ENCODE measurements at places on chromosomes 13 and 19.
A peak's percentile ranks its signal among the peaks of the same experiment; 100 is the strongest.

DNA sequence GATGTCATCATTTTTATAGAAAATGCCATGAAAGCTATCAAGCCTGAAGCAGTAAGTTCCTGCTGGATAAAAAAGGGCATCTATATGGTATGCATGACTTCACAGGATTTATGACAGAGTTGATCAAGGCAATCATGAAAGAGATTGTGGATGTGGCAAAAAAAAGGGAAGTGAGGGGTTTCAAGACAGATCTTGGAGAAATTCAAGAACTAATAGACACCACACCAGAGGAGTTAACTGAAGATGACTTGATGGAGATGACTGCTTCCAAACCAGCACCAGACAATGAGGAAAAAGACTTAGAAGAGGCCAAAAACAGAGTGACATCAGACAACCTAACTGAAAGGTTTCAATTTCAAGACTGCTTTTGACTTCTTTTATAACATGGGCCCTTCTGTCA lies 691.1 kb upstream of the SLC10A2 start:
- DNase-seq: no peak

- peak; percentile 90 for DNase-seq
Measured at GRCh38 chr19:53867225-53868090, at the start of gene MYADM. Gene MYADM, plus strand, starts transcription at chr19:53867883. Its CDS starts 5,647 bp downstream, at chr19:53873530.

DNA sequence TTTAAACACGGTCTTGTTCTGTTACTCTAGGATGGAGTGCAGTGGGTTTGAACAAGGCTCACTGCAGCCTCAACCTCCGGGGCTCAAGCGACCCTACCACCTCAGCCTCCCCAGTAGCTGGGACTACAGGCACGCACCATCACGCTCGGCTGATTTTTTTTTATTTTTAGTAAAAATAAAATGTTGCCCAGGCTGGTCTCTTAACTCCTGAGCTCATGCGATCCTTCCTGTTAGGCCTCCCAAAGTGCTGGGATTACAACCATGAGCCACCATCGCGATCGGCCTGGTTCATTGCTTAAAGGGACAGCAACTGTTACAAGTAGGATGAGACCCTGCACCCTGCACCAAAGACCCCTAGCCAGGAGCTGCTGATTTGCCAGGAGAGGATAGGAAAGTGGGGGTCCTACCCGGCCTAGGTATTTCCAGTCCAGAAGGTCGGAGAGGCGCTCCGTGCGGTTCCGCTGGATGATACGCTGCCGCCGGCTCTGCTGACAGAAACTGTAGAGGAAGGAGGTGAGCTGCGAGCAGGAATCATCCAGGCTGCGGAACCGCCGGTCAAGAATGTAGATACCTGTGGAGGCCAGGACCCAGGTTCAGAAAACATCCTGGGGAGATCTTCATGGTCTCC lies 5.1 kb downstream of the FTL start:
- no peak for DNase-seq

- no peak for DNase-seq
Measured at GRCh38 chr19:34713262-34713637, 20.8 kb upstream of the ZNF181 start.

DNA sequence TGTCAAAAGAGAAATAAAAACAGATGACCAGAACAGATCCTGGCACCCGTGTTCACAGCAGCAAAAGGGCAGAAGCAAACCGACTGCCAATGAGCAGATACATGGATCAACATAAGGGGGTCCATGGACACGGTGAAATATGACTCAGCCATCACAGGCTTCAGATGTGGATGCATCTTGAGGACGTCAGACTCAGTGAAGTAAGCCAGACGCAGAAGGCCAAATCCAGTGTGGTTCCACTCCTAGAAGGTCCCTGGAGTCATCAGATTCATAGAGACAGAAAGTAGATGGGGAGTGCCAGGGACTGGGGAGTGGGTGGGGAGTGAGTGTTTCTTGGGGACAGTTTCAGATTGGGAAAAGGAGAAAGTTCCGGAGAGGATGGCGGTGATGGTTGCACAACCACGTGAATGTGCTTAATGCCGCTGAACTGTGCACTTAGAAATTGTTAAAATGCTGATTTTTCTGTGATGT lies 28.8 kb upstream of the SEMA6B start:
- DNase-seq: no peak

- no peak for DNase-seq
Measured at GRCh38 chr19:28074773-28075172, 1138.2 kb downstream of the UQCRFS1 start.

GRCh38 chr19:48635966-48636858 lies 967 bp downstream of the DBP start:
- no peak for DNase-seq

- DNase-seq: no peak
Measured at GRCh38 chr13:110759710-110760109, 46.2 kb downstream of the ING1 start.

DNA sequence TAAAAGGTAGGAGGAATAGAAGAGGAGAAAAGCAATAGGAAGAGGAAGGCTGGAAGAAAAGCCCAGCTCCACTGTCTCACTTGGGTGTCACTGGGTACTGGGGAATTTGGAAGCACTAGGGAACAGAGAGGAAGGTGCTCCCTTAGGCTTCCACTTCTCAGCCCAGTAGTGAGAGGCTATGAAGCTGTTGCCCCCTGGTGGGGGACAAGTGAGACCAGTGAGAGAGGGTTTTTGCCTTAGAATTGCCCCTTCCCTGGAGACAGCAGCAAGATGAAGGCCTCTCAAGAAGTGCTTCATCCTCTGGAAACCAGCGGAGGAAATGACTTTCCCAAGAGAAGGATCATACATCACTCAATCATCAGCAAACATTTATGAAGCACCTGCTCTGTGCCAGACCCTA lies 4.7 kb upstream of the ZNF606 start:
- DNase-seq: no peak

GRCh38 chr13:24348797-24349515 lies 39.6 kb downstream of the C1QTNF9 start:
- DNase-seq: peak; percentile 96

- no peak for DNase-seq
Measured at GRCh38 chr13:79528759-79529191, 47.8 kb downstream of the NDFIP2 start.

DNA sequence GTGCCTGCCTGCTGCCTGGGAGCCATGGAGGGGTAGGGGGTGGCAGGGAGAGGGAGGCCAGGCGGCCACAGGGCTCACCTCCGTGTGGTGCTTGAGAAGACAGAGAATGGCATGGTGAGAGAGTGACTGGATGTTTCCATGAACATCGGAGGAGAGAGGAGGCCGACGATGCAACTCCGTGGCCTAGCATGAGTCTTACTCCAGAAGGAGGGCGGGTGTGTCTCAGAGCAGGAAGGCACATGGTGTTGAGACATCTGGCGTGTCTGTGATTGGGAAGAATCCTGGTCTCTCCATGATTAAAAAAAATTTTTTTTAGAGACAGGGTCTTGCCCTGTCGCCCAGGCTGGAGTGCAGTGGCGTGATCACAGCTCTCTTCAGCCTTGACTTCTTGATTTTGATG lies 5.1 kb downstream of the IRGC start:
- no peak for DNase-seq

GRCh38 chr13:110391273-110391672 lies 84.2 kb downstream of the COL4A2 start:
- DNase-seq: no peak

GRCh38 chr13:111225810-111226546 lies 94.5 kb upstream of the TEX29 start:
- DNase-seq: no peak

DNA sequence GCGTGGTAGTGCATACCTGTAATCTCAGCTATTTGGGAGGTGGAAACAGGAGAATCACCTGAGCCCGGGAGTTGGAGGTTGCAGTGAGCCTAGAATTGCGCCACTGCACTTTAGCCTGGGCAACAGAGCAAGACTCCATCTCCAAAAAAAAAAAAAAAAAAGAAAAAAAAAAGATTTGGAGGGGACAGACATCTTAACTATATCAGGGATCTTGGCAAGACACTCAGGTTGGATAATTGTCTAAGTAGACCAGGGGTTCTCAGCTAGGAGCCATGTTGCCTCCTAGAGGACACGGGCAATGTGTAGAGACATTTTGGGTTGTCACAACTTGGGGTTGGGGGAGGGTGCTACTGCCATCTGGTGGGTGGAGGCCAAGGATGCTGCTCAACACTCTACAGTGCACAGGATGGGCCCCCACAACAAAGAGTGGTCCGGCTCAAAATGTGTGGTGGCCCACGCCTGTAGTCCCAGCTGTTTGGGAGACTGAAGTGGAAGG lies 1.9 kb upstream of the ZNF580 start:
- DNase-seq: no peak

DNA sequence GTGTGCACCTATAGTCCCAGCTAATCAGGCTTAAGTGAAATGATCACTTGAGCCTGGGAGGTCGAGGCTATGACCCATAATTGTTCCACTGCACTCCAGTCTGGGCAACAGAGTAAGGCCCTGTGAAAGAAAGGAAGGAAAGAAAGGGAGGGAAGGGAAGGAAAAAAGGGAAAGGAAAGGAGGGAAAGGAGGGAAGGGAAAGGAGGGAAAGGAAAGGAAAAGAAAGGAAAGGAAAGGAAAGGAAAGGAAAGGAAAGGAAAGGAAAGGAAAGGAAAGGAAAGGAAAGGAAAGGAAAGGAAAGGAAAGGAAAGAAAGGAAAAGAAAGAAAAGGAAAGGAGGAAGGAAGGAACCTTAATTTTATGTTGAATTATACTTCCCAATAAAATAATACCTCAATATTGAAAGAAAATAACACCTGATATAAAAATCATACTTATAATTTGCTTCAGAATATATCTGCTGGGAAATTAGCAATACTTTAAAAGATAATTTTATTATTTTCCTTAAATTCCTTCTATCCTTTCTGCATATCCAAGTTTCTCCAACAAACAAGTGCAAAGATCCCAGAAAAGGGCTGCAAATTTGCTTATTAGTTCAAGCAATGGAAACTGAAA lies 177.3 kb downstream of the KLF12 start:
- DNase-seq: no peak

DNA sequence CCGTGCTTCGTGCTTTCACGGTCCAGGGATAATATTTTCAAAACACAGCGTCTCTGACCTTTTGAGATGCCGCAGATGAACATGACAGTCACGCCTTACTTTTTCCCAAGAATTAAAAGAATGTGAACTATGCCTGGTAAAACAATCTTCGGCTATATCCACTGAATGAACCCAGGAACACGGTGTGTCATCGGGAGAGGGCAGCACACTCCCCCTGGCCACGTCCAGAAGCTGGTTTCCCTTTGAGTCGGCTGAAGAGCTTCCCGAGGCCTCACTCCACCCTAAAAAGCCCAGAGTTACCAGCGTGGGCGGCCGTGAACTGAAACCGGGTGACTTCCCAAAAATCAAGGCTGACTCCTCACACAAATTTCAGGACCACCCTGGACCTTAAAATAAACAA lies 22.9 kb upstream of the SHISA2 start:
- no peak for DNase-seq

- no peak for DNase-seq
Measured at GRCh38 chr13:74667656-74668203, 533.5 kb upstream of the KLF12 start.

DNA sequence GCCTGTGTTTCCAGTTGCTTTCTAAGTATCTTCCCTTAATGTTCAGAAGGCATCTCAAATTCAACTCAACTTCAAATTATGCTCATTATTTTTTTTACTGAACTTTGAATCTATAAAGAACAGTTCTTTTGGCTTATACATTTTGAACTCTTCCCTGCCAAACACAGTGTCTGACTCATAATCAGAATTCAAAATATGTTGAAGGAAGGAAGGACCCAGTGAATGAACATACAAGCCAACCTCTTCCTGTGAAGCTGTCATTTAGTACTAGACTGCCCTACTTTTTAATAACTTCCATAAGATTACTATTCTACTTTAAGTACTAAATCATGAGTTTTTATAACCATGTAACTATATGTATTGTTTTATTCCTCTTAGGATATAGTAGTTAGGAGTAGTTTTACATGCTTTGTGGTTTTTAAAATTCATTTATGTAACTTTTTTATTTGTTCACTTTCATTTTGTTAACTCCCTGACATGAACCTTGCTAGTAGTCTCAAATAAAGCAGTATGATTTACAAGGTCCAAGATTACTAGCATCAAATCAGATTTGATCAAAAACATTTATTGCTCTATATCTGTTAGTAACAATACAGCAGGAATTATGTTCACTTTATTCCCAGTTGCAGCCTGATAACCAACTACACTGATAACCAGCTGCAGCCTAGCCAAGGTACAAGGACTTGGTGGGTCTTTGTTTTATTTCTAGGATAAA lies 6.4 kb downstream of the NUDT15 start:
- no peak for DNase-seq

DNA sequence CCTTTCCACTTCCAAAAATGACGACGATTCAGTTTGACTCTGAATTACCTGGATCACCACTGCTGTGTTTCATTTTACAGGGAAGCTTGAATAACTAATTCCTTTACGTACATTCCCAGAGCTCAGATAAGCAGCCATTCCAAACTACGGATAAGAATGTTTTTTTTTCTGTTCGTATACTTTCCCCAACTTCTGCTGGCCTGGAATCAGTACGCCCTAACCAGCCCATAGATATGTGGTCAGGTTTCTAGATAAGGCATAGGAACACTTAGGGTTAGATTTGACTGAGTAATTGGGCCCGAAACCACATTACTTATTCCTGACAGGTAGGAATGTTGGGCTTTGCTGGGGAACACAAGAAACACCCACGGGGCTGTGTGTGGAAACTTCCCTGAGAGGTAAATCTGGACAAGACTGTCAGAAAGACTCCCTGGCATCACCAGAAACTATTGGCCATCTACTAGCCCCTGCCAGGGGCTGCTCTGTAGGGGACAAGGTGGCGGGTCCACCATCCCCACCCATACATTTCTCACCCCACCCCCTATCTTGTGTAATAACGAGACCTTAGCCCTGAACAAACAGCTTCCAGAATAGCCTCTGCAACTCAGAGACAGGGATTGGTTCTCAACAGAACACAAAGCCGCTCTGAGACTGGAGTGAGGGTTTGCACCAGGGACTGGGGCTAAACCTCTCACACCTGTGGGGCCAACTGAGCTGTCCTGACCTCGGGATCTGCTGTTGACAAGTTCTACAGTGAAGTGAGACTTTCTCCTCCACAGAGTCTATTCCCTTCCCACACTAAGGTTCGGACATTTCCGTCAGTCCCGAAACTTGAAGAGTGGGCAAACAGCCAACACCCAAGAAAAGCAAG lies 15.6 kb downstream of the RHPN2 start:
- no peak for DNase-seq

DNA sequence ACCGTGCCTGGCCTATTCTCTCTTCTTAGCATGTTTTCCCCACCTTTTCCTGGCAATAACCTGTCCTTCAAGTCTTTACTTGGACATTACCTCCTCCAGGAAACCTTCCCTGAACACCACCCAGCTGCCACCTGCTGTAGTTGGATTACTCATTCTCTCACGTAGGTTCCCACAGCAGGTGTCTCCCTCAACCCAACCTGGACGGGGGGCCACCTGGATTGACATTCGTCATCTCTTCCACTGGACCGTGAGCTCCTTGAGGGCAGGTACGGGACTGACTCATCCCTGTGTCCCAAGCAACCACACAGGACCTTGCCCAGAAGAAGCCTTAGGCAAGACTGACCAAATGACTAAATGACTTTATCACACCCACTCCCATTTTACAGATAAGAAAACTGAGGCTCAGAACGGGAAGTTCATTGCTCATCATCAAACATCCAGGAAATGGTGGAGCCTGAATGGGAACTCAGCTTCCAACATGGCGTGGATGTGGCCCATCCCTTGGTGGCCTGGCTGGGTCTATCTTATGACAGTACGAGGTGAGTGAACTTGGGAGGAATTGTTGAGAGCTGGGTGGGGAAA lies 3.5 kb upstream of the KLK6 start:
- no peak for DNase-seq

Measured in DMS153 (cell line).